T1000 (cell line): ENCODE measurements at places on chromosomes 11 and 22.

- DNase-seq: no peak
Measured at GRCh38 chr22:36595154-36595553, 66.2 kb upstream of the EIF3D start.

- DNase-seq: no peak
Measured at GRCh38 chr11:35600331-35600838, 17.9 kb upstream of the FJX1 start.

GRCh38 chr11:68043029-68043348, 4.2 kb downstream of the TCIRG1 start:
- peak; percentile 59 for DNase-seq

DNA sequence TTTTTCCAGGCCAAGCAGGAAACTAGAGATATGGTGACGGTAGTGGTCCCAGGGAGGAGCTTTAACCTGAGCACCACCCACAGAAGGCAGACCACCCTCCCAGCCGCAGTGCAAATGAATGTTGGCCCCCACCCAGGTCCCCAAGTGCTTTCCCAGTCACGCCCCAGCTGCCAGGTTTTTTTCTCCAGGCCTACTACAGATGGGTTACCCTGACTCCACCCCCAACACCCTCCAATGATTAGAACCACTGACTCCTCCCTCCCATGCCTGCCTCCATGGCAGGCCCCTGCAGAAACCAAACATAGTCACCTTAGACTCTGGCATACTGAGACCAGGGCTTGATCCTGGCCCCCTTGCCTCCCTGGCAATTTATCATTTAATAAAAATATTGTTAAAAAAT, 58.7 kb upstream of the CHST1 start:
- DNase-seq: no peak

- no peak for DNase-seq
Measured at GRCh38 chr11:114664641-114665040, 13.7 kb upstream of the NXPE2 start.

- no peak for DNase-seq
Measured at GRCh38 chr11:9228091-9228490, 37.1 kb downstream of the DENND5A start.

- no peak for DNase-seq
Measured at GRCh38 chr11:114147375-114148012, 88.0 kb downstream of the ZBTB16 start.

GRCh38 chr22:17234144-17234623, 14.9 kb upstream of the ADA2 start:
- no peak for DNase-seq

- DNase-seq: no peak
Measured at GRCh38 chr11:126660761-126661425, 305.4 kb downstream of the ST3GAL4 start.

- no peak for DNase-seq
Measured at GRCh38 chr11:94568717-94569116, 1.5 kb downstream of the PIWIL4 start.

GRCh38 chr11:19848219-19848618, 135.6 kb downstream of the NAV2 start:
- DNase-seq: no peak

- no peak for DNase-seq
Measured at GRCh38 chr11:66109294-66109693, 39.2 kb downstream of the PACS1 start.

DNA sequence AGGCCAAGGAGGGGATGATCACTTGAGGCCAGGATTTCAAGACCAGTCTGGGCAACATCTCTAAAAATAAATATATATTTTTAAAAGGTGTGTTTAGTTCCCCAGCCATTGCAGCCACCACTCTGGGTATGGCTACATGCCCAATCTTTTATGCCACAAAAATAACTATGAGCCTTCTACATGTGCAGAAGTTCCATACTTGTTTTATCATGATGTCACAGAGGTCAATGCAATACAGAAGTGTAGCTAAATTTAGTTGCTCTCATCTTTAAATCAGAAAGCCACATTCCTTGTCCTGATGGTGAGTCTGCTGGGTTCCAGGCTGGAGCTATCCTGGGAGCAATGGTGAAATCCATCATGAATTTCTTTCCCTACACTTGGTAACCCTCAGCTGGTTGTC, 436.3 kb downstream of the DYNC2H1 start:
- DNase-seq: no peak

GRCh38 chr11:31786996-31787685, 24.0 kb downstream of the PAX6 start:
- no peak for DNase-seq

GRCh38 chr22:26016916-26017315, 152.3 kb upstream of the SEZ6L start:
- no peak for DNase-seq

GRCh38 chr11:830295-831117, 2.2 kb upstream of the CD151 start:
- DNase-seq: peak; percentile 52

- no peak for DNase-seq
Measured at GRCh38 chr11:1866776-1867175, 13.9 kb downstream of the LSP1 start.

GRCh38 chr11:115525531-115526006, 21.4 kb upstream of the CADM1 start:
- no peak for DNase-seq

DNA sequence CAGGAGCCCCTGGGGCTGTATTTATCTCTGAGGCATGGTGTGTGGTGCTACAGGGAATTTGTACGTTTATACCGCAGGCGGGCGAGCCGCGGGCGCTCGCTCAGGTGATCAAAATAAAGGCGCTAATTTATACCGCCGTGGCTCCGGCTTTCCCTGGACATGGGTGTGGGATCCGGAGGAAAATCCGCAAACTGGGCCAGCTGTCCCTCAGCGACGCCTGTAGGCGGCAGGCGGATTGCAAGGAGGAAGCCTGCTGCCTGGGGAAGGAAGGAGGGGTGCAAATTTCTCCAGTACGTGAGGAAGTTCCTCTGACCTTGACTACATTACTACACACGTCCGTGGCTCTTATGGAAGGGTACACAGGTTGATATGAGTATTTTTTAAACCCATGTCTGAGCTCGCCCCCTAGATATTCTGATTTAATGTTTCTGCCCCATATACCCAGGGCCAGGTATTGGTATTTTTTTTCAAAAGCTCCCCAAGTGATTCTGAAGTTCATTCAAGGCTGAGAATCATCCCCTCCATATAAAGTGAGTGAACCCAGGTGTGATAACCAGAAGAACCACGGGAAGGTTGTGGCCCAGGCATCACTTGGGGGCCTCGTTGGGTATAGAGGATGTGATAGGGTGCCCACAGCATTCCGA, 2.8 kb downstream of the MYOD1 start:
- DNase-seq: no peak

DNA sequence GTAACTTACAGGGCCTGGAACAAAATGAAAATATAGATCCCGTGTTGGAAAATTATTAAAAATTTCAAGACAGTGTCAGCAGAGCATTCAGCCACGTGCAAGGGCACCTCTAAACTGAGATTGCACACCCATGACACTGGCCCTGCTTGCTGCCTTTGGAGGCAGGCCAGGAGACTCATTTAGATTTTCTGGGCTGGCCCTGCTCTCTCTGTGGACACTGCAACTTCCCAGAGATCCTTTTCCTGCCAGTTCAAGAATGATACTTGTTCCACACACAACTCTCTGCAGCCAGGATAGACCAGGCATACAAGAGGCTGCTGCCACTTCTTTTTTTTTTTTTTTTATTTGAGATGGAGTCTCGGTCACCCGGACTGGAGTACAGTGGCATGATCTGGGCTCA, 56.7 kb upstream of the PTPRJ start:
- no peak for DNase-seq

DNA sequence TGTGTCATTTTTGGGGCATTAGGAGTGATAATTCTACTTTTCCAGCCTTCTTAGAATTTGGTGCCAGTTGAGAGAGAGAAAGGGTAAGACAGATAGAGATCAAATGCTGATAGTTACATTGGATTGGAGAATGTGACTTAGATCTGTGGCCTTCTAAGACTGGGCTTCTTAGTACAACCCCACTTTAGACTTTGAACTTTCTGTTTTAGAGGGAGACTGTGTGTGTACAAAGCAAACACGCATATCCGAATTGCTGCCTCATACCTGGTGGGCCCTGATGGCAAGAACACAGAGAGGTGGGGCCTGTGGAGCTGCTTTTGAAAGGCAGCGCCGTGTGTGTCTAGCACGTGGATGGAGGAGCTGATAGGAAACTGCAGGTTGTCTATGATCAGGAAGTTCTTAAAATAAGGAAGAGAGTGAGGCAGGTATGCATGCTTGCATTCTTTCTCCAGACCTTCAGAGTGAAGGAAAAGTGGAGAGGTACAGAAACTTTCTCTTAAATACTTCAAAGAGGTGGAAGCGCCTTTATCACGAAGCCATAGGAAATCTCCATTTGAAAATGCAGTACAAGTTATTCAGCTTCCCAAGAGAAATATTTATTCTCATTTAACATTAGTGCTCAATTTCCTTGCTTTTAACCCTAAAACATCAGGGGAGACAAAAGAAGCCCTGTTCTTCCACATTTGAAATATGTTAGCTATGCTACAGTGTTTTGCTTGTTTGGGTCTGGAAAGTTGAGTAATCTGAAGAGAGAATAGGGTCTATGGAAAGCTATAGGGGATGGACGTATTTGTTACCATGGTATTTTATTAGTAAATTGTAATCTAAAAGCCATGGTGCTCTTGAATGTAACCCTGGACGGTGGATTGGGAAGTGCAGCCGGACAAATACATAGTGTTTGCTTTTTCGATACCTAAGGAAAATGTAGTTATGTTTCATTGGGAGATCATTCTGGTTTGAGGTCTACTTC, 13.7 kb downstream of the PDHX start:
- no peak for DNase-seq

DNA sequence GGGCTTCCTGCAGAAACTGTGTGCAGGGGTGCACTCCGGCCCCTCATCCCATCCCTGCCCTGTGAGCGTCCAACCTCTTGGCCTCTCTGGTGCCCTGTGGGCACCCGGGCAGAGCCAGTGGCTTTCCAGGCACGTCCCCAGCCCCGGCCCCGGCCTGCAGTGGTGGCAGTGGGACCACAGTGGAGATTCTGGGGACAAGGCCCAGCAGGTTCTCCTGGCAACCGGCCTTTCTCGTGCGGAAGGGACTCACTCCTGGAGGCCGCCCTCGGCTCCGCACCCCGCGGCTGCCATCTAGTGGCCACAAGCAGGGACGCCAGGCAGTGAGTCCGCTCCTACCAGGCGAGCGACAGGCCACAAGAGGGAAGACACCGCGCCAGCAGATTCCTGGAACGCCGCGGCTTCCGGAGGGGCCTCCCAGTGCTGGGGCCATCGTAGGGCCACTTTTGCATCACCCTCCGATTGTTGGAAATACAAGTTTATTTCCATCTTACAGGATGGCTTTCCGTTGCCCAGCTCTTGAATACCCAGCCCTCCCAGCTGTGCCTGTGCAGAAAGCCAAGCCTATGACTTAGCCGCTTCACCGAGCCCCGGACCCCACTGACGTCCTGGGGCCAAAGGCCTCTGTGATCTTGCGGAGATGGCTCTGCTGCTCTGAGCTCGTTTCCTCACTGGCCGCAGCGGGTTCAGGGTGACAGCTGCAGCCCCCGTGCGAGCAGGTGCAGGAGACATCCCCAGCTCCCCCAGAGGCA, 357.3 kb downstream of the CTTN start:
- peak; percentile 19 for DNase-seq

DNA sequence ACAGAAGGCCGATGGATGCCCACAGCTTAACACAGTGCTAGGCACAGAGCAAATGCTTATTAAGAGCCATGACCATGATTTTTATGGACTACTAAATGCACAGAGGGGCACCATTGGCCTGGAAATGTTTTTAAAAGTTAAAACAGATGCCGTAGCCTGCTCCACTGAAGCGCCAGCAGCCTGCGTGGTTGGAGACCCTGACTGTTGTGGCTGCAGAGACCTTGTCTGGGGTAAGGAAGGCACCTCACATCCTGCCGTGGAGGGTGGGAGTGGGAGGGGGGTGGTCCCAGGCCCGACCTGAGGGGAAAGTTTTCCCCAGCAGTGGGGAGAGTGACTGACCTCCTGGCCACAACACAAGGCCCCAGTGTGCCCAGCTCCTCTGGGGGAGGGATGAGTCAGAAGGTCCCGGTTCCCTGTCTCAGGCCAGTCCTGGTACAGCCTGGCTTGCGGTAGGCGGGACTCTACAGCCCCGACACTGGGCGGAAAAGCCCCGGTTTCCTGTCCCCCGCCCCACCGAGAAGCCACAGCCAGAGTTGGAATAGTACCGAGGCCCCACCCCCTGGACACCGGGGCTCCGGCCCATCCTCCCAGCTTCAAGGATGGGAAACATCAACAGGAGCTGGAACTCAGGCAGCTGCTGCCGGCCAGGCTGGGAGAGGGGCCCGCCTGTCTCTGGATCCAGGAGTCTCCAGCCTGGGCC, 7.0 kb downstream of the CHST1 start:
- no peak for DNase-seq

- DNase-seq: peak; percentile 10
Measured at GRCh38 chr11:119594639-119595249, 134.3 kb downstream of the NECTIN1 start.

DNA sequence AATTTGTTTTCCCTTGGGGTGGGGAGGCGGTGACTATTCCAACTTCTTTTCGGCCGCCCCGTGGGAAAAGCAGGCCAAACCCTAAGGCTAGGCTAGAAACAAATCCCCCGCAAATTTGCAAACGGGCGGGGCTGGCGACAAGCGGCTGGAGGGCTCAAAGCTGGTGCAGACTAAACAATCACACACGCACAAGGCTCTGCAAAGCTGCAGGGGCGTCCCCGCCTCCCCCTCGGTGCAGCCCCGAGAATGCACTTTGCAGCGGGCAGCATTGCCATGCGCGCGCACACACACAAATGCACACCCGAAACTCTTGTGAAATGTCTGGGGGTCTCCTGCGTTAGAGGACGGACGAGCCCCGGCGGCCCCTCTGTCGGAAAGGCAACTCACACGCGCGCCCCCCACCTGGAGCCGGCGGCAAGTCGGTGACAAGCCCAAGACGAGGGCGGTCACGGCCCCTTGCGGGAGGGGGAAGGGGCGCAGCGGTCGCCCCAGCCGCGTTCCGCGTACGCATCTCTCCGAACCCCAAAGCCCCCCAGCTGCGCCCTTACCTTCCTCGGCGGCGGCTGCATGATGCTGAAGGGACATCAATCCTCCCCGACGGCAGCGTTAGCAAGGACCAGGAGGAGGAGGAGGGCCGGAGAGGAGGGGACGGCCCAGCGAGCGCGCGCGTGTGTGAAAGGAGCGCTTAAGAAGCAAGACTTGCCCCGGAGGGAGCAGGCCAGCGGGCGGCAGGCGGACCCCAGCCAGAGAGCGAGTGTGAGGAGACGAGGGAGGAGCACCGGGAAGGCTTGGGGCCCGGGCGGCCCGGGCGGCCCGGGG, 600 bp downstream of the FCHSD2 start:
- peak; percentile 42 for DNase-seq

GRCh38 chr11:76676636-76677457, 6.3 kb upstream of the LRRC32 start:
- no peak for DNase-seq

GRCh38 chr11:128881221-128881620, 9.9 kb upstream of the KCNJ5 start:
- no peak for DNase-seq

GRCh38 chr11:74179234-74180052, 8.4 kb downstream of the PPME1 start:
- no peak for DNase-seq
